ENCODE measurements at places on chromosomes 4 and X.

DNA sequence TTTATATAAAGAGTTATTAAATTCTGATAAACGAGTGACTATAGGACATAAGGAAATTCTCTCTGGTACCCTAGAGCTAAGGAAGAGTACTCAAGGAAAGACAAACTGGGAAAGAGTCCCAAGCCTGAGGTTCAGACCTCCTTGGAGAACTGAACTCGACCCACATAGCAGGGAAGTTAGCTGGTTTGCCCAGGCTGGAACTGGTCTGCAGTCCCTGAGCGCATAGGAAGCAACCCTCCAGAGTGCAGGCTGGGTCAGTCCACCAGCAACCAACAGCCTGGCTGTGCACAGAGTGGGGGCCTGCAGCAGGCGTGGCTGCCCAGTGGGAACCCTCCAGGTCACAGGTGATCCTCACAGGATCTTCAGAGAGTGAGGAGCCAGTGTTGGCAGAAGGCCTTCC is 114.1 kb downstream of the SOWAHB start:
- DNase-seq: no peak

DNA sequence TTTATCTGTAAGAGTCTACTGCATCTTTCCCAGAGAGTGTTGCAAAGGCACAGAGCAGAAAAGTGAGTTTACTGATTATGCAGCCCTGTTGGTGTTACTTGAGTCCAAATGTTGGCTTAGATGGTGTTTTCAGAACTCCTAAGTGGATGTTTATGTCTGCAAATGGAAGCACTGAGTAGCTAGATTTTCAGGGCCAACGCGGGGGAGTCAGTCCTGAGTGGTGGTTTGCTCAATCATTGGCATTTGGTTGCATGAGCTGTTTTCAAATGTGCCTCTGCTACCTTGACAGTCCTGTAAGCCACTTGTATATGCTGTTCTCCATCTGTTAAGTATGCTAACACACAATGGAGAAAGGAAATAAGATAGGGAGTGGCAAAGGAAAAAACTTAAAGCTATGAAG is 45.4 kb downstream of the MAMLD1 start:
- no peak for DNase-seq

GRCh38 chr4:40055511-40055862 is 1.2 kb upstream of the N4BP2 start:
- no peak for DNase-seq

- no peak for DNase-seq
Observed at GRCh38 chr4:2298532-2298991, 36.7 kb upstream of the MXD4 start.

- DNase-seq: no peak
Observed at GRCh38 chr4:134490863-134491262, 289.3 kb upstream of the PABPC4L start.

DNA sequence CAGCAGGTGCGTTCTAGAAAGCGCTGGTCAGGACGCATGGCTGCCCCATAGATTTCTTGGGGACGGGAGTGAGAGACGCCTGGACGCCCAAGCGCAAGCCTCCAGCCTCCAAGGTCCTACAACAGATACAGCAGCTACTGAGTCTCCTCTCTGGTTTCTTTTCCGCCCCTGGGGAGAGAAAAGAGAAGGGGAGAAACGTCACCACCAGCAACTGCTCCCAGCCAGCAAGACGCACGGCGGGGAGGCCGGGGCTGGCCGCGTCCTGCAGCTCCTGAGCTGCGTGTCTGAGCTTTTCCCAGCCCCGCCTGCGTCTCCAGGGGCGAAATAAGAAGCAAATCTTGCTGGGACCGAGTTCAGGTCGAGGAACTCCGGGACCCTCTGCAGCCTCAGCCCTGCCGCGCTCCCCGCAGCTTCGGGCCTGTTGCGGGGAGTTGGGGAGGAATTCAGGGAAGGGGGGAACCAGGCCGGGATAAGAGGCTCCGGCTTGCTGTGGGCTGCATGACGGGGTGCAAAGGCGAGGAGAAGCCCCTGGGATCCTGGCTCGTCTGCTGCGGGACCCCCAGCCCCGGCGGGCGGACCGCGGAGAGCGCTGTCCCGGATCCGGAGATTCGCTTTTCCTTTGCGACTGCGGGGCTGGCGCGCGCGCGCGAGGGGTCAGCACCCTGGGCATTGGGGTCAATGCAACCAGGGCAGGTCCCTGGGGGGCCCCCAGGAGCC is 6.8 kb upstream of the SHOX start:
- DNase-seq: no peak

GRCh38 chr4:6095023-6095752 is 77.0 kb upstream of the C4orf50 start:
- DNase-seq: no peak

DNA sequence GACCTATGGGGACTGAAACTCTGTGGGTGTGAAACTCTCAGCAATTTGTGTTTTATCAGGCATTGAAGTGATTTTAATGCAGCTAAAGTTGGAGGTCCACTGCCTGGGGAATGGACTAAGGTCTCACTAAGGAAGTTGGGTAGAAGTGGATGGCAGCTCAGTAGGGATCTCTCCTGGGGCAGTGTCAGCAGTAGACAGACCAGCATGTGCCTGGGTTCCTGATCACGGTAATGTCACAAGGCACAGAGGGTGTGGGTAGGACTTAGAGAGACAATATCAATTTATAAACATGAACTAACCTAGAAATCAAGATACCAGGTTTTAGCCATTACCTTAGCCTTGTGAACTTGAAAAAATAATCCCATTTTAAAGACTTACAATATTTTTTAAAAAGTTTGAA is 380.3 kb upstream of the LCORL start:
- no peak for DNase-seq

DNA sequence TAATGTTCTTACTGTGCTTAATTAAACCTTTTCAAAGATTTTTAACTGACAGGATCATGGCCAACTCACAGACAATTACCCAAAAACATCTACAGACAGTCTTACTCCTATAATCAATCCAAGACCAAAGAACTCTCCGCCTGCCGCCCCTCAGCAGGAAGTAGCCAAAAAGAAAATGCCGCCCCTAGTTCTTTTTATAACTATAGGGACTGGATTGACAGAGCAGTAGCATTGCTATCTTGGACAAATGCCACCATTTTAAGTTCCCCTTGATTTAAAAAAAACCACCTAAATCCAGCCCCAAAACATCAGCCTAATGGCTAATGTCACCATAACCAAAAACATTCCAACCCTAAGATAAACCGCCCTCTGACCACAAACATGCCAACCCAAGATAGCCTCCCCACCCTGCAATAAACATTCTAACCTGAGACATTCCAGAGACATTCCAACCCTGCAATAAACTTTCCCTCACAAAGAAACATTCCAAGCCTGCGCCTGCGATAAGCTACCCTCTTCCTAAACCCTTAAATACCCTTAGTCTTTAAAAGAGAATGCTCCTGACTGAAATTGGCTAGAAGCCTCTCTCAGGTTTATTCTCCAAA is 77.0 kb downstream of the COQ2 start:
- no peak for DNase-seq

GRCh38 chrX:110146521-110146920 is 143.6 kb downstream of the TMEM164 start:
- DNase-seq: peak; percentile 29

DNA sequence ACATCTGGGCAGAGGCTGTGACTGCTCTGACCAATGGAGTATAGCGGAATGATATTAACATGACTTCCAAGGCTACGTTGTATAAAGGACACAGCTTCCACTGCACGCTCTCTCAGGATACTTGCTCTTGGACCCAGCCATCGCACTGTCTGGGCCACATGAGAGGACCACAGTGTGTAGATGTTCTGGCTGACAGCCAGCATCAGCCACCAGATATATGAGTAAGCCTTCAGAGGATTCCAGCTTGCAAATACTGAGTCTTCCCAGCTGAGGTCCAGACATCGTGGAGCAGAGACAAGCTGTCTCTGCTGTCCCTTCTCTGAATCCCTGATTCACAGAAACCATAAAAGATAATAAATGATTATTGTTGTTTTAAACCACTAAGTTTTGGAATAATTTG is 146.8 kb upstream of the USP9X start:
- DNase-seq: no peak

- no peak for DNase-seq
Observed at GRCh38 chrX:50081282-50081889, 119.4 kb downstream of the AKAP4 start.

- no peak for DNase-seq
Observed at GRCh38 chr4:78031417-78031950, 25.6 kb upstream of the FRAS1 start.

GRCh38 chrX:48974033-48974432 is 2.4 kb upstream of the KCND1 start:
- no peak for DNase-seq

DNA sequence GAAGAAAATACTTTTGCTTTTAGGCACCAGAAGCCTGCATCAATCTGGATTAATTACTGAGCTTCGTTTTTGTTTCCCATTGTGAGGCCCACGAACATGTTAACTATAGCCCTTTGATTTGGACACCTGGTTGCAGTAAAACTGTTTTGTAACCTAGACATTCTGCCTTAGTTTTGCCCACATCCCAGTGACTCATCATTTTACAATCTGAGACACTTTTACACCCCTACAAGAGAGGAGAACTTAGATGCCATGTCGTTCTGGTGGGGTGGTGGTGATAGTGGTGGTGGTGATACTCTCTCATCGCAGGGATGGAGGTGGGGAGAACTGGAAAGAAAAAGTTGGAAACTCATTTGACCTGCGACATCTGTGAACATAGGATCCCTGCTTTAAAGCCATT is 1257.2 kb downstream of the ADGRL3 start:
- no peak for DNase-seq

- DNase-seq: no peak
Observed at GRCh38 chr4:169976951-169977350, 49.2 kb downstream of the MFAP3L start.

DNA sequence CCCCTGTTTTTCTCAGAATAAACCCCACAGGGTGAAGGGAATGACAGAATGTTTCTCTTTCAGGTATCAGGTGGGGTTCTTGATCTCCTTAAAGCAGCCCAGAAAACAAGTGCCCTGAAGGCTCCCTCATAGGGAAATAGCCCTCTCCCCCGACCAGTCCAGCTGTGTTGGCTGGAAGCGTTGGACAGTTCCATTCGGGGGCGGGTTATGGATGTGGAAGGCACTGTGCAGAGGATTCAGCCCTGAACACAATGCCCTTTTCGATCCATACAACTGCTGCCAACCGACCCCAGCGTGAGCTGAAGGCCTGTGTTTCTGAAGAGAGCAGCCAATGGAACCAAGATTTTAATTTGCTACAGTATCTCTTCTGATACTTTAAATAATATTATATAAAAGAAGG is 41.5 kb downstream of the SEL1L3 start:
- DNase-seq: no peak

- no peak for DNase-seq
Observed at GRCh38 chrX:143095321-143095720, 69.6 kb downstream of the SPANXN4 start.

GRCh38 chrX:101550362-101550750 is at the start of gene ARMCX1:
Gene ARMCX1, plus strand, starts transcription at chrX:101550547. Its CDS starts 2,384 bp downstream, at chrX:101552931.
- peak; percentile 62 for DNase-seq

- no peak for DNase-seq
Observed at GRCh38 chr4:3291411-3291968, 1.3 kb upstream of the RGS12 start.

GRCh38 chr4:6888506-6889071 is 21.0 kb upstream of the TBC1D14 start:
- no peak for DNase-seq

DNA sequence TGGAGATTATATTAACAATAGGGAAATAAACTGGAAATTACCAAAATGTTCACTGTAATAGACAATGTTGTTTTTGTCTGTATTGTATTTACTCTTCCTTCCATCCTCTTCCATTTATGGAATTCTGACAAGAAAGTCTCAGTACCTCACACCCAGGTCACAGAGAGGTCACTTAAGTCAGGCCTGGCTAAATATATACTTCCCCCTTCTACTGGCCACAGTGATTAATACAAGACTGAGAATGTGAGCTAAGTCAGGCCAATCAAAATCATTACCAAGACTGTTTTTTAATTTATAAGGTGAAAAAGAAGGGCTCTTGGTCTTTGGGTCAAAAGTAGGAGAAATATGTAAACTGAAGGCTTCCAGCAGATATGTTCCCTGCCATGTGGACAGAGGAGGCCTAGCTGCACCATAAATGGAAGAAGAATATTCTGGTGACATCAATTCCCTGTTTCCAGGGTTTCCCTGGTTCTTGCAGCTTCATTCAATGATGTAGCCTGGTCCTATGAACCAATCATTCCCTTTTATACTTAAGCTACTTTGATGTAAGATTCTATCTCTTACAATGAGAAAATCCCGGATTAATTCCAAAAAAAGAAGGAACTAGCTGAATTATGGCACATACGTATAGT is 64.3 kb downstream of the LRBA start:
- DNase-seq: no peak

GRCh38 chrX:29136904-29137303 is 549.7 kb downstream of the IL1RAPL1 start:
- no peak for DNase-seq

DNA sequence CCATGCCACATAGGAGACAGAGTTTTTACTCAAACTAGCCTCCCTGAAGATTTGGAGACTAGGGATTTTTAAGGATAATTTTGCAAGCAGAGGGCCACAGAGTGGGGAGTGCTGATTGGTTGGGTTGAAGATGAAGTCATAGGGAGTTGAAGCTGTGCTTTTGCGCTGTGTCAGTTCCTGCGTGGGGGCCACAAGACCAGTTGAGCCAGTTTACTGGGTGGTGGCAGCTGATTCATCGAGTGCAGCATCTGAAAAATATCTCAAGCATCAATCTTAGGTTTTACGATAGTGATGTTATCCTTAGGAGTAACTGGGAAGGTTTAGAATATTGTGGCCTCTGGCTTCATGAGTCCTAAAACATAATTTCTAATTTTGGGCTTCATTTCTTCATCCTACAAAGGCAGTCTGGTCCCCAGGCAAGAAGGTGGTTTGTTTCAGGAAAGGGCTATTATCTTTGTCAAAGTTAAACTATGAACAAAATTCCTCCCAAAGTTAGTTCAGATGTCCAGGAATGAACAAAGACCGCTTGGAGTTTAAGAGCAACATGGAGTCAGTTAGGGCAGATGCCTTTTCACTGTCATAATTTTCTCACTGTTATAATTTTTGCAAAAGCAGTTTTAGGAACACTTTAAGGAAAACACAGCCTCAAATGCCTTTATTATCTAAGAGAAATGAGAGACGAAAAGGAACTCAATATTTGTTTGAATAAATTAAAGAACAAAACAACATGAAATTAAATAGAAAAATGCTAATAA is 960.8 kb upstream of the PRKX start:
- DNase-seq: no peak

- no peak for DNase-seq
Observed at GRCh38 chrX:133958997-133959688, 26.3 kb downstream of the GPC3 start.

- no peak for DNase-seq
Observed at GRCh38 chrX:142977128-142977914, 48.4 kb upstream of the SPANXN4 start.

- no peak for DNase-seq
Observed at GRCh38 chr4:158042591-158043030, 130.2 kb downstream of the GASK1B start.

DNA sequence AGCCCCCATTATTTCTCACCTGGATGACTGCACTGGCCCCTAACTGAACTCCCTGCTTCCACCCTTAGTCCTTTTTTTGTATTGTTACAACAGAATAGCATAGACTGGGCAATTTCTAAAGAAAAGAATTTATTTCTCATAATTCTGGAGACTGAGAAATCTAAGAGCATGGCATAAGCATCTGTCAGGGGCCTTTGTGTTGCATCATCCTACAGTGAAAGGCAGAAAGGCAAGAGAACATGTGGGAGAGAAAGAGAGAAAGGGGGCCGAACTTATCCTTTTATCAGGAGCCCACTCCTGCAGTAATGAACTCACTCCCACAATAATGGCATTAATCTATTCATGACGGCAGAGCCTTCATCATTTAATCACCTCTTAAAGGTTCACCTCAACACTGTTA is 122.1 kb downstream of the EFNB1 start:
- no peak for DNase-seq

GRCh38 chrX:11290416-11291102 is 2.7 kb upstream of the AMELX start:
- no peak for DNase-seq
